ENCODE measurements at places on chromosomes 4 and X. TPM values are rescaled to one million over a fixed set of nuclear protein-coding genes. Genes with fewer than 3 reads are reported as not detected.

The SOD3 gene
- not detected for total RNA-seq

The FAM184B gene
- not detected for total RNA-seq

The PDHA2 gene
- not detected for total RNA-seq

The USP17L13 gene
- total RNA-seq: not detected

The CPEB2 gene
- 12.0 TPM for total RNA-seq

The NLGN3 gene
- 1.0 TPM for total RNA-seq

The GAGE10 gene
- not detected for total RNA-seq

The PRR27 gene
- not detected for total RNA-seq

The USP26 gene
- not detected for total RNA-seq

The VCX gene
- not detected for total RNA-seq

The RPL10 gene
- total RNA-seq: 5,532 TPM

The DSPP gene
- not detected for total RNA-seq

The PPEF1 gene
- total RNA-seq: 1.2 TPM

The TCEAL5 gene
- total RNA-seq: not detected

The IBSP gene
- not detected for total RNA-seq

The GAGE2A gene
- not detected for total RNA-seq

The APELA gene
- total RNA-seq: not detected

The F8 gene
- total RNA-seq: 4.5 TPM

The HTN1 gene
- not detected for total RNA-seq

The TGIF2LX gene
- total RNA-seq: not detected

The MID1 gene
- total RNA-seq: 51.9 TPM

The SCD5 gene
- total RNA-seq: 7.1 TPM

The TEX13C gene
- total RNA-seq: not detected

The FHL1 gene
- 24.0 TPM for total RNA-seq

The SPON2 gene
- total RNA-seq: 0.20 TPM

The TECRL gene
- not detected for total RNA-seq

The MSANTD1 gene
- 0.05 TPM for total RNA-seq

The MFSD8 gene
- 13.2 TPM for total RNA-seq

The KLB gene
- 0.18 TPM for total RNA-seq

The CDS1 gene
- total RNA-seq: 0.81 TPM

The EDA gene
- total RNA-seq: 0.60 TPM

The ETDB gene
- not detected for total RNA-seq

The LDOC1 gene
- total RNA-seq: 101 TPM

The ART3 gene
- not detected for total RNA-seq

The AR gene
- total RNA-seq: 3.8 TPM

The IRAK1 gene
- total RNA-seq: 234 TPM

The CT45A6 gene
- not detected for total RNA-seq

The LRP2BP gene
- 0.10 TPM for total RNA-seq

The UGT2B10 gene
- total RNA-seq: not detected

The CCDC110 gene
- total RNA-seq: not detected

The FMR1NB gene
- total RNA-seq: not detected

The CNOT6L gene
- 9.9 TPM for total RNA-seq

The PPP2R2C gene
- 35.6 TPM for total RNA-seq

The BMP3 gene
- not detected for total RNA-seq

The RBMX gene
- total RNA-seq: 307 TPM

The GAGE13 gene
- not detected for total RNA-seq

The DMD gene
- not detected for total RNA-seq

The P2RY4 gene
- total RNA-seq: not detected

The GAGE1 gene
- total RNA-seq: not detected

The ARL9 gene
- not detected for total RNA-seq

The ANXA3 gene
- total RNA-seq: 54.9 TPM
